Natural killer cell (primary cell): ENCODE measurements at places on chromosomes 13 and 19.

- H3K27ac ChIP-seq, result no peak overlapping the region
- H3K4me3 ChIP-seq, result no peak overlapping the region
- H3K36me3 ChIP-seq, result no peaks in the 10 kb centered on the region
Observed at GRCh38 chr13:78317030-78317429, 286.3 kb downstream of the POU4F1 start.

DNA sequence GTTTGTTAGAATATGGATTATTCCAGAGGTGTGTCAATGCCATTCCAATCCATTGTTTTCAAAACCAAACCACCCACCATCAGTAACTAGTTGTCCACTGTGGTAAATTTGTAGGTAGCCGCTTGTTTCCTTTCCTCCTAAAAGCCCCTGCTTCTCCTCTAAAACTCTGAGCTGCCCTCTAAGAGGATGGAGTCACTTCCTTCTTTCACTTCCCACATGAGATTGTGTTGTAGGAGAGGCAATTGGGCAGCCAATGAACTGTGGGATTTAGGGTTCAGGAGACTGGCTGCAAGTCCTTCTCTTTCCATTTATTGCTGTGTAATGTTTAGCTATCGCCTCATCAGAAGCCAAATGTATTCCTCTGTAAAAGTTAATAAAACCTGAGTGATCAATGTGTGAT, 49.9 kb upstream of the RFXAP start:
- H3K36me3 ChIP-seq, result no peaks in the 10 kb centered on the region
- no peaks in the 10 kb centered on the region for H3K27me3 ChIP-seq
- H3K27ac ChIP-seq, result no peak overlapping the region
- no peak for DNase-seq
- H3K4me1 ChIP-seq, result no peaks in the 10 kb centered on the region

DNA sequence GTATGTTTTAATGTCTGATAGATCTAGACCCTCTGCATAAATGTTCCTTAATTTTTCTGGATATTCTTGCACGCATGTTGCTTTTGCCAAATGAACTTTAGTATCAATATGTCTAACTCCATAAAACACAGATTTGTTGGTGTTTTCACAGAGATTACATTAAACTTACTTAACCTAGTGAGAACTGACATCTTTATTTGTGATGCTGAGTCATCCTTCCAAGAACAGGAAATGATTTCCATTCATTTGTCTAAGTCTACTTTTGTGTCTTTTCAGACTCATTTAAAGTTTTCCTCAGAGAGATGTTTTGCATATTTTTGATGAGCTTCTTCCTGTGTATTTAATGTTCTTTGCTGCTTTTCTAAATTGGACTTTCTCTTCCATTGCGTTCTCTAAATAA, 184.0 kb downstream of the SLC7A1 start:
- no peak for DNase-seq
- no peak overlapping the region for H3K4me3 ChIP-seq
- H3K36me3 ChIP-seq, result no peaks in the 10 kb centered on the region
- H3K4me1 ChIP-seq, result no peaks in the 10 kb centered on the region

GRCh38 chr13:47898080-47898479, 103.0 kb downstream of the SUCLA2 start:
- H3K36me3 ChIP-seq, result no peaks in the 10 kb centered on the region
- H3K4me3 ChIP-seq, result no peak overlapping the region
- DNase-seq, result no peak
- H3K27me3 ChIP-seq, result no peaks in the 10 kb centered on the region
- H3K4me1 ChIP-seq, result no peaks in the 10 kb centered on the region

DNA sequence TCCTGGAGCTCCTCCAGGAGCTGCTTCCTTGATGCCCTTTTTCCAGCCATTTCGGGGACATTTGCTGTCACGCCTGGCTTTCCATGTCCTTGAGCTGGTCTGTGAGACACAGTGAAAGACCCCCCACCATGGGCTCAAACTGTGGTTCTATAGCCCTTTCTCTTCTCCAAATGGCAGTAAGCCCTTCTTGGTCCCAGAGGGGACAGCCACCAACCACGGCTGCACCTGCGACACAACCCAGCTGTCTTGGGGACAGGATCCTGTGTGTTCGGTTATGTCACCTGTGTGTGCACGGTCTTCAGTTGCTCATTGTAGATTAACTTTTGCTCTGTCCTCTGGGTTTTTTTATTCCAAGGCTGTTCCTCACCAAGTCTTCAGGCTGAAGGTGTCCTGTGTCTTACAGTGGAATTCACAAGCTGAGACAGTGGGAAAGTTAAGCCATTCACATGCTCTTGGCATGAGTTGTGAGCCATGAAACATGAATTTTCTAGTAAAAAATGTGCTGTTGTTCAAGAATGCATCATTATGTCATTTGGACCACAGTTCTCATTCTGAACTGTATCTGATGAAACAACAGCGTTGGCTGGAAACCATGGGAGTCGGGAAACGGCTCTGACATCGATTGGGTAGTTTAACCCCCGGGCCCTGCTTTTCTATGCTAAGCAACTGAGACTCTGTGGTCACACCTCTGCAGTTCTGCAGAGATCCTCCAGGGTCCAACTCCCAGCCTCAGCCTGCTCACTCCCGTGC, 129.5 kb upstream of the MCF2L start:
- H3K27ac ChIP-seq, result no peak overlapping the region
- H3K4me1 ChIP-seq, result no peaks in the 10 kb centered on the region
- no peak overlapping the region for H3K4me3 ChIP-seq
- DNase-seq, result no peak
- no peaks in the 10 kb centered on the region for H3K27me3 ChIP-seq

- H3K4me3 ChIP-seq, result no peak overlapping the region
- DNase-seq, result no peak
- H3K4me1 ChIP-seq, result peaks cover 54% of the 10 kb centered on the region
- H3K36me3 ChIP-seq, result peaks cover 33% of the 10 kb centered on the region
- no peaks in the 10 kb centered on the region for H3K27me3 ChIP-seq
Observed at GRCh38 chr19:5078182-5078581, 109.3 kb downstream of the KDM4B start.

- H3K27me3 ChIP-seq, result no peaks in the 10 kb centered on the region
- DNase-seq, result no peak
- H3K36me3 ChIP-seq, result no peaks in the 10 kb centered on the region
- H3K27ac ChIP-seq, result no peak overlapping the region
- no peak overlapping the region for H3K4me3 ChIP-seq
Observed at GRCh38 chr19:45938733-45939319, 24.2 kb upstream of the NANOS2 start.
